ENCODE measurements at places on chromosomes 7 and 10. TPM values are rescaled to one million over a fixed set of nuclear protein-coding genes. Genes with fewer than 3 reads are reported as not detected.

Gene CCDC3
- total RNA-seq = 141 TPM

Gene CLRN3
- not detected for total RNA-seq

Gene CLEC2L
- total RNA-seq = not detected

Gene ANXA8
- total RNA-seq = 9.8 TPM

Gene TAS2R3
- 3.1 TPM for total RNA-seq

Gene SCIN
- 7.0 TPM for total RNA-seq

Gene ENTPD1
- total RNA-seq = 33.0 TPM

Gene SEMA3D
- total RNA-seq = 11.4 TPM

Gene PAXIP1
- total RNA-seq = 9.8 TPM

Gene DNMBP
- 24.1 TPM for total RNA-seq

Gene PIK3AP1
- 14.9 TPM for total RNA-seq

Gene BHLHA15
- total RNA-seq = not detected

Gene SLC16A12
- 45.4 TPM for total RNA-seq

Gene BAZ1B
- 61.0 TPM for total RNA-seq

Gene PRLHR
- not detected for total RNA-seq

Gene NOM1
- total RNA-seq = 26.4 TPM

Gene SDK1
- total RNA-seq = 8.2 TPM

Gene ENKUR
- not detected for total RNA-seq

Gene OGDHL
- not detected for total RNA-seq

Gene NPC1L1
- 0.44 TPM for total RNA-seq

Gene SAMD9L
- 12.2 TPM for total RNA-seq

Gene EPHB4
- total RNA-seq = 34.3 TPM

Gene TRIM8
- total RNA-seq = 158 TPM

Gene SYT15
- total RNA-seq = 4.2 TPM

Measured in tibial nerve (tissue), 4 donors.